ENCODE measurements at places on chromosomes 3 and 15.

DNA sequence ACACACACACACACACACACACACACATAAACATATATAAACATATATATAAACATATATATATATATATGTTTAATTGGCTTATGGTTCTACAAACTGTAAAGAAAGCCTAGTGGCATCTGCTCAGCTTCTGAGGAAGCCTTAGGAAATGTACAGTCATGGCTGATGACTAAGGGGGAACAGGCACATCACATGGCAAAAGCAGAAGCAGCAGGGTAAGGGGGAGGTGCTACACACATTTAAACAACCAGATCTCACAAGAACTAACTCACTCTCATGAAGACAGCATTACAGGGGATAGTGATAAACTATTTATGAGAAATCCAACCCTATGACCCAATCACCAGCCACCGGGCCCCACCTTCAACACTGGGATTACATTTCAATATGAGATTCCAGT, 922.9 kb downstream of the SI start:
- DNase-seq: no peak

DNA sequence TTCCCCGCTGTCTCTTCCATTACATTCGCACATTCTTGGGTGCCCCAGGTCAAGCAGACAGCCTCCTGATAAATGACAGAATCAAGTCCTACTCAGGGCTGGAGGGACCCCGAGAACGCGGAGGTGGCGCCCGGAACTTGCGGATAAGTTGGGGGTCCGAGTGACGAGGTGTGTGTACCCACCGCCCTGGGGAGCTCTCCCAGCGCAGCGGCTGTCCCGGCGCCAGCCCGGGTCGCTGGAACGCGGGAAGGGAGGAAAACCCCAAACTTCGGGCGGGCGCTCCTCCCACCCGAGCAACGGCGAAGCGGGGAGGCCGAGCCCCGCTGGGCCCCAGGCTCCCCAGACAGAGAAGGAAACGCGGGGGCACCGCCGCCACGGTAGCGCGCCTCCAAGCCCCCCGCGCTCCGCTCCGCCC, 550 bp downstream of the CLN6 start:
- no peak for DNase-seq

DNA sequence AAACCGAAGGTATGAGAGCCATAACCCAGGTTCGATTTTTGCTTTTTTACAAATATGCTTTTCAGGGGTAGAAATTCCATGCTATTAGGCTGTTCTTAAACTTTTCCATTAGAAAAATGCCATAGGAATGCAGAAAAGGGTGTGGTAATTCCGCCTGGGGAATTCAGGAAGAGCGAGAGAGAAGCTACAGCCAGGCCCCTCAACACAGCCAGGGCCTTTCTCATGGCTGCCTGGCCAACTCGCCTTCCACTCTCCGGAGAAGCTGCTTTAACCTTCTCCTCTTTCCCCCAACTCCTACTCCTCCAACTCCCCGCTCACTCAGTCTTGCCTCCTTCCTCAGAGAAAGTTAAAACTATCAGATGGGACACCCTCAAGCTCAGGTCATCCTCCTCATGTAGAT, 9.1 kb upstream of the TICRR start:
- DNase-seq: no peak

- DNase-seq: no peak
Observed at GRCh38 chr3:105388176-105388575, 21.5 kb downstream of the ALCAM start.

DNA sequence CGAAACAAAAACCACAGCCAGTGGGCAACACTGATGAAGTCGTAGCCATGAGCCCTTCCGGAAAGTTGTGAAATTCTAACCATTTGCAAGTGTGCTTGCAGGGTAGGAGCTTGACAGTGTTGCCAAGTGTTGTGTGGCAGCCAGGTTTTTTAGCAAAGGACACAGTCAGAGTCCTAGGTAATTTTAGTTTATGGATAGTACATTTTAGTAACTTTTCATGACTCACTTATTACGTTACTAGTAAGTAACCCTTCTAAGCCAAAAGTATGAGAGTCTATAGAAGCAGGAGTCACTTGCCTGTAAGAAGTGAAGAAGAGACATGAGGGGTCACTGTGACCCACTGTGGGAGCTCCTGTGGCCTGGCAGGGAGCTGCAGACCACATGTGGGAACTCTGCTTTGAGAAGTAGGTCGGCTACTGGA, 54.8 kb upstream of the ADPGK start:
- DNase-seq: no peak

DNA sequence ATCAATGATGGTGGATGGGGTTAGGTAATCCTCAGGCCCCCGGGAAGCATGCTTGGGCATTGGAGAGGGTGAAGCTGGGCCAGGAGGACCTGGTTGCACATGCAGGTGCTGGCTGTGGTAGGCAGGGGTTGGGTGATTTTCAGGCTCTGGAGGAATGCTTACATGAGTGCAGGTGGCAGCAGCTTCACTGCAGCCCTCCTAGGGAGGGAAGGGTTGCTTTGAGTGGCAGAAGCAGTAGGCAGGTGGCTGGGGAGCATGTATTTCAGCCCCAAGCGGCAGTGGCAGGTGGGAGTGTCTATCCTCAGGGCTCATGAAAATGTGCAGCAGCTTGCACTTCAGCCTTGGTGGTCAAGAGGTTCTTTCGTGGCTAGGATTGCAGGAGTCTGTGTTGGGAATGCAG, 230.0 kb upstream of the CTNNB1 start:
- no peak for DNase-seq

DNA sequence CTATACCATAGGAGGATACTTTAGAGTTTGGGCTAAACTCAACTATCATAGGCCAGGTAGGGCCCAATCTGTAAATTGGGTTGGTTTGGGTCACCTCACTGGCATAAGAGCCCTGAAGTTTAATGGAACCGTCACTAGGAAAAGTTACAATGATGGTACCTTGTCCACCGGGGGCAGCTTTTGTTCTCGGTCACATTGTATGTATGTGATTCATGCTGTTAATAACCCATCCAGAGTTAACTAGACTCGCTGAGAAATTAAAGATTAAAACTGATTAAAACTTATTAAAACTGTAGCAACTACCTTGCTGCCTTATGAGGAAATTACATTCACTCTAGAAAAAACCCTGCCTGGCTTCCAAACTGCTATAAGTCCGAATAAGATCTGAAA, 145.0 kb upstream of the TMCO5A start:
- no peak for DNase-seq

GRCh38 chr3:65955792-65956477, 82.8 kb downstream of the MAGI1 start:
- no peak for DNase-seq

DNA sequence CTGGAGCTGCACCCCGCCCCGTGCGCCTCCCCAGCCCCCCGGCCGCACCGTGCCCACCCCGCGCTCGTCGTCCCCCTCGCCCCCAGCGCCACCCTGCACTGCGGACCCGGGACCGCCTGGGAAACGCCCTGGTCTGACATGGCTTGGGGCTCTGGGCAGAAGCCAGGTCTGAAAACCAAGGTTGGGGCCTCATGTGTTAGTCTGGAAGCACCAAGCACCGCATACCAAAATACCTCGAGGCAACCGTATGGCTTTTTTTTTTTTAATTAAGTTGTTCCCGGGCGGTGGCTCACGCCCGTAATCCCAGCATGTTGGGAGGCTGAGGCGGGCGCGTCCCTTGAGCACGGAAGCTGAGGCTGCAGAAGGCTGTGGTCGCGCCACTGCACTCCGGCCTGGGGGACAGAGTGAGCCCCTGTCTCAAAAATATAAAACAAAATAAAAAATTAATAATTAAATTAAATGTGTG, 91.5 kb upstream of the CHD2 start:
- no peak for DNase-seq

GRCh38 chr3:126960604-126960995, 22.3 kb upstream of the PLXNA1 start:
- peak; percentile 61 for DNase-seq

DNA sequence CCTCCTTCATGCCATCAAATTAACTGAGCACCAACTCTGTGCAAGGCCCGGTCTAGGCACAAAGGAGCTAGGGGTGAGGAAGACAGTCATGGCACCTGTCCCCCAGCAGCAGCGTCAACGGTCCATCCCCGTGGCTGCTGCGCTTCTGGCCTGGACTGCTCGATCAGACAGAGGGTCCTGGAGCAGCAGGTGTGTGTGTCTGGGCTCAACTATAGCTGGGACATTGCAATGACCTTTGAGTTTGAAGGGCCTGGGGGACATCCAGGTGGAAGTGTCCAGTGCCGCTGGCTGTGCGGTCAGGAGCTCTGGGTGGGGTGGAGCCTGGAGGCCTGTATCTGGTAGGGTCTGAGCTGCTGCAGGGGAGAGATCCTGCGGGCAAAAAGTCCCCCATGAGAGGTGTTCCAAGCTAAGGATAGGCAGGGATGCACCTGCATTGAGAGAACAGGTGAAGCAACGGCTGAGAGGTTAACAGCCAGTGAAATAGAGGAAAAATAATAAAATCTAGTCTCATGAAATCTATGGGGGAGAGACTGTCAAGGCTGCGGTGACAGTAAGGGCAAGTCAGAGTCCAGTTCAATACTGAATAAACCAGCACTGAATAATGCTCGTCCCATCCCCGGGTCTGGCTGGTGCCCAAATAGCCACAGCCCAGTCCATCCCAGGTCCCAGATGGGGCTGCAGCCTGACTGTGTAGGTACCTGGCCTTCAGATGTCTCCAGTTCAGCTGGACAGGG, 25.4 kb upstream of the SLC41A3 start:
- DNase-seq: no peak

GRCh38 chr3:196772102-196772501, 32.4 kb downstream of the PAK2 start:
- no peak for DNase-seq

DNA sequence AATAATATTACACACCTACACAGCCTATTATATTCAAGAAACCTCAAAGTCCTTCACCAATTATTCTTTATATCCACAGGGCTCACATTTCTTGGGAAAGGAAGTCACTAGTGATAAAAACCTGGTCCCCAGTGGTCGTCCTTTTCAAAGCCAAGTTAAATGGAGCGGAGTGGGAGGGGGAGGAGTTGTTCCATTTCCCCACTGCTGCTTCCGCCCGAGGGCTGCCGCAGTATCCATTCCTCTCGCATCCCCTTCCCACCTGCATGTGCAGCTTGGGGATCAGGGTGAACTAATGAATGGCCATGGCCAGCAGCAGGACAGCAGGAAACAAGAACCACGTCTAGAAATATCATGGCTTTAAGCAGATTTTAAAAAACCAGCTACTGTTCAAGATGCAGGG, 76.4 kb upstream of the SEMA6D start:
- no peak for DNase-seq

DNA sequence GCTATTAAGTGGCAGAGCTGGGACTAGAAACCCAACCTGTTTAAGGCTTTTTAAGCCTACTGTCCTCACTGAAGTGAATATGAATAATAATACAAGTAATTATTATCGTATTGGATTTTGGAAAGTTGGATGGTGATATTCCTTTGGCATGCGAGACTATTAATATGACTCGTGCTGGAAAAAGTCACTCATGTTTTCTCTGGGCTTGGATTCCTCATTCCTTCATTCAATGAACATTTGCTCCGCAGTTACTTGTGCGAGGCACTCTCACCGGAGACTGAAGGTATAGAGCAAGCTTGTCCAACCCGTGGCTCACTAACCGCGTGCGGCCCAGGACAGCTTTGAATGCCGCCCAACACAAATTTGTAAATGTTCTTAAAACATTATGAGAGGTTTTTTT, 694 bp downstream of the PLAAT1 start:
- no peak for DNase-seq

- DNase-seq: no peak
Observed at GRCh38 chr3:20218215-20218614, 32.2 kb upstream of the SGO1 start.

DNA sequence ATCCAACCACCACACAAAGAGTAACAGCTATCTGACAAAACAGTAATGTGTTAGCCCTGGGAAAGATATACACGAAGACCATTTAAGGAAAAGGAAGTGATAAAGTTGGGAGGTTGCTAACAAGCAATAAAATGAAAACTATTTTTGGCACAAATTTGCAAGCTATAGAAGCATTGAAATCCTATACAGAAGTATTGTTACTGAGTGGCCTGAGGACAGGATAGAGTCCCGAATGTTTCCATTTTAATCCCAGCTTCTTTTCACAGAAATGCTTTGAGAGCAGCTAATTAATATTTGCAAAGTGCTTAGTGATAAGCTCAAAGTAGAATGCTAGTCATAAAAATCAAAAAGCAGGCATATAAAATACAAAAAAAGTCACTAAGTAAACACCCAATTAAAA, 51.5 kb downstream of the RAD18 start:
- DNase-seq: no peak

- DNase-seq: no peak
Observed at GRCh38 chr3:15071699-15072098, 6.6 kb upstream of the MRPS25 start.

GRCh38 chr3:40170395-40170794, 139.1 kb upstream of the EIF1B start:
- DNase-seq: no peak

DNA sequence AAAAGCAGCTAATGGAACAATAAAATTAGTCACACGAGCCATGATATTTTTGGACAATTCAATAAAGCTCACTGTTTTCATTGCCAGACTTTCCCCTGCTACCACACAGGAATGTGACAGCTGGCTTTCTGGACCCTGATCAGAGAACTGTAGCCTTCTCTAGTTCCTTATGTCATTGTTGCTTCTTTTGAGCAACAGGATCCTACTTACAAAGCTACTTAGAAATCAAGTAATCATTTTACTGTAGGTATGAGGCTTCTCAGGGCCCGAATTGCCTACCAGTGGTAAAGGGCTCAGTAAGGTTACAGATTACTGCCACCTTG, 94.3 kb upstream of the AADACL2 start:
- DNase-seq: no peak
